Posterior vena cava (tissue), 2 donors: ENCODE measurements at places on chromosomes 13 and 19. TPM values are rescaled to one million over a fixed set of nuclear protein-coding genes. Genes with fewer than 3 reads are reported as not detected.
A peak's percentile ranks its signal among the peaks of the same experiment; 100 is the strongest.

- no peak for DNase-seq
Observed at GRCh38 chr19:8069096-8069973, 16.8 kb downstream of the CCL25 start.

GRCh38 chr19:7888145-7888825, at the start of gene LRRC8E:
TSS of gene LRRC8E (plus strand) at chr19:7888510. CDS start at chr19:7895604, 7,094 bp downstream.
- no peak for DNase-seq

- DNase-seq = no peak
Observed at GRCh38 chr13:29771247-29771646, 79.2 kb downstream of the UBL3 start.

GRCh38 chr19:14370169-14370939, 10.9 kb upstream of the ADGRE5 start:
- DNase-seq = no peak

GRCh38 chr19:38850976-38851621, 1.3 kb upstream of the HNRNPL start:
- peak; percentile 85 for DNase-seq

GRCh38 chr13:59623206-59623915, 540.4 kb downstream of the DIAPH3 start:
- DNase-seq = no peak

DNA sequence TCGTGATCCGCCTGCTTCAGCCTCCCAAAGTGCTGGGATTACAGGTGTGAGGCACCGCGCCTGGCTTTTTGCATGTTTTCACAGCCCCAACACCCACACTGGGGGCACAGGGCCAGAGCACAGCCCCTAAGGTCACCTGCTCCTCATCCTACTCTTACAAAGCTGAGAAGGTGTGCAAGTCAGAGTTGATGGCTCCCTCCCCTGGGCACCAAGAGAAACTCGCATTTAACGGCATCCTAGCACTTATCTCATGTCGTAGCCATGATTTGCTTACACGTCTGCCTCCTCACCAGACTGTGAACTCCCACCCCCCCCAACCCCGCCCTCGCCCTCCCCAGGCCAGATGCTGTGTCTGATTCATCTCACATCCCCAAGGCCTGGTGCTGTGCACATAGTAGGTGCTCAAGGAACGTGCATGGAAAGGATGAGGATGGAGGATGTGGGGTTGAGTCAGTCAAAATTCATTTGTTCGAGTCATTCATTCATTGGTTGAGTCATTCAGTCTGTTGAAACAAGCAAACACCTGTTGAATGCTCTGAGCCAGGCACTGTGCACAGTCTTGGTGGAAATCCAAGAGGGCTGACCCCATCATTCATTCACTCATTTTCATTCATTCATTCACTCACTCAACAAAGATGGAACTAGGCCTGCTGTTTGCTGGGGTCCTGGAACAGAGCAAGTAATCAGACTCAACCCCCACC, 11.3 kb downstream of the SHANK1 start:
- DNase-seq = no peak

DNA sequence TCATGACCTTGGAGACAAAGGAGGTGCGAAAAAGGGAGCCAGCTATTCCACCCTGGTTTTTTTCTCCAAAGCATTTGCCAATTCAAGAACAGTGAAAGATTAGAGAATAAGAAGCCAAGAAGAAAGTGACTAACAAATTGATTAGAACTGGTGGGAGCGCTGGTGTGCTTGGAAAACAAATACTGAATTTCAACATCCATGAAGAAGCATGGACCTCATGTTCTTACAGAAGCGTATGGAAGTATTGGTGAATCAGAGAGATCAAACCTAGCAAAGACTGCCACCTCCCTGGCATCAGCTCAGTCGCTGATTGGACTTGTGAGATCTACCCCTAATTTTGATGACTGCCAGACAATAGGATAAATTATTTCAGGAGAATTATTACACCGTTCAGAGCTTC, 195.3 kb downstream of the ITGBL1 start:
- DNase-seq = no peak

DNA sequence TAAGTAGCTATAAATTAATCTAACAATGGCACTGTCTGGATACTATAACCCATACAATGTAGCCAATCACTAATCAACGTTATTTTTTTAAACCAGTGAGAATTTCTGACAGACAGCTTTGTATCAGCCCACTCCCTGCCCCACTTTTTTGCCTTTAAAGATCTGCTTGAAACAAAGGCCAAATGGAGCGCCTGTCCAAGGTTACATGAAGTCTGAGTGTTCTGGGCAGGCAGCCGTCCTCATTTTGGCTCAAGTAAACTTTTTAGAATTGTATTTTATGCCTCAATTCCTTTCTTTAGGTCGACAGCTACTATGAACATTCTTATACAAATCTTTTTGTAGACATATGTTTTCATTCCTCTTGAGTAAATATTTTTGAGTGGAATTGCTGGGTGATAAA, 6.2 kb downstream of the IFT88 start:
- DNase-seq = no peak

GRCh38 chr13:76778853-76779252, 107.4 kb downstream of the KCTD12 start:
- no peak for DNase-seq

- no peak for DNase-seq
Observed at GRCh38 chr19:16133818-16134217, 9.7 kb upstream of the HSH2D start.

GRCh38 chr19:3142292-3142670, 6.4 kb downstream of the GNA15 start:
- DNase-seq = no peak

DNA sequence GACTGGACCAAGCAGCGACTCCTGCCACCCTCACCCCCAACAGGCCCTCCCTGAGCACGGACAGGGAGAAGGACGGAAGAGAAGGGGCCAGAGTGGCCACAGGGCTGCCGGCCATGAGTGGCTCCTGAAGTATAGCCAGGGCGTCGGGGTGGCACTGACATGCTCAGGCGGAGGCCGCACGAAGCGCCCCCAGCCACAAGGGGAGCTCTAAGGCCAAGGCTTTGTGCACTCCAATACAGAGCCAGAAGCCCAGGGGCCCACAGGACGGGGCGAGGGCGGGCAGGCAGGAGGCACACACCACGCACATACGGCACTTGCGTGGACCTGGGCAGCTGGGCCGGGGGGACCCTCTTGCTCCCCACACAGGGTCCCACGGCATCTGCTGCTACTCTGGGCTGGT, 52.0 kb downstream of the KLF2 start:
- peak; percentile 80 for DNase-seq

GRCh38 chr19:5141850-5142724, 173.2 kb downstream of the KDM4B start:
- DNase-seq = no peak

DNA sequence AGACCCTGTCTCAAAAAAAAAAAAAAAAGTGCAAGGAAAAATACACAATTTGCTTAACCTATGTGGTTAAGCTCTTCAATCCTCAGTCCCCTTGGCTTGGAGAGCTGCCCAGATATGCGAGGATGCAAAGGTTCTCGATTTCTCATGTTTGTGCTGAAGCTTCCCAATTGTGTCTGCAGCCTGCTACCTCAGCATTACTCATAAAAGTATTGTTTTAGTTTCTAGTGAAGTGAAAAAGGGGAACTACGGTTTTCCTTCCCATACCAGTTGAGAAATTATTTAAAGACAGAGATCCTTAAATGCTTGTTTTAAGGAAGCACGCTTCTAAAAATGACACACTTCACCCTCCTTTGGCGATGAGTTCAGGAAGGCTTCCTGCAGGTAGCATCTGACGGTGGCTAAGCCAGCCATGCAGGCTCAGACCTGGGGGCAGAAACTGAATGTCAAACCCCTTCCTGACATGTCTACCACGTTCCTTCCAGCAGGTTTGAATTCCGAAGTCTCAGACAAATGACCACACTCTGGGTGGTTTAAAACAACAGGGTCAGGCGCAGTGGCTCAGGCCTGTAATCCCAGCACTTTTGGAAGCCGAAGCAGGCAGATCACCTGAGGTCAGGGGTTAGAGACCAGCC, 47.9 kb downstream of the RUBCNL start:
- no peak for DNase-seq

GRCh38 chr13:36717966-36718545, 44.2 kb downstream of the SERTM1 start:
- no peak for DNase-seq

DNA sequence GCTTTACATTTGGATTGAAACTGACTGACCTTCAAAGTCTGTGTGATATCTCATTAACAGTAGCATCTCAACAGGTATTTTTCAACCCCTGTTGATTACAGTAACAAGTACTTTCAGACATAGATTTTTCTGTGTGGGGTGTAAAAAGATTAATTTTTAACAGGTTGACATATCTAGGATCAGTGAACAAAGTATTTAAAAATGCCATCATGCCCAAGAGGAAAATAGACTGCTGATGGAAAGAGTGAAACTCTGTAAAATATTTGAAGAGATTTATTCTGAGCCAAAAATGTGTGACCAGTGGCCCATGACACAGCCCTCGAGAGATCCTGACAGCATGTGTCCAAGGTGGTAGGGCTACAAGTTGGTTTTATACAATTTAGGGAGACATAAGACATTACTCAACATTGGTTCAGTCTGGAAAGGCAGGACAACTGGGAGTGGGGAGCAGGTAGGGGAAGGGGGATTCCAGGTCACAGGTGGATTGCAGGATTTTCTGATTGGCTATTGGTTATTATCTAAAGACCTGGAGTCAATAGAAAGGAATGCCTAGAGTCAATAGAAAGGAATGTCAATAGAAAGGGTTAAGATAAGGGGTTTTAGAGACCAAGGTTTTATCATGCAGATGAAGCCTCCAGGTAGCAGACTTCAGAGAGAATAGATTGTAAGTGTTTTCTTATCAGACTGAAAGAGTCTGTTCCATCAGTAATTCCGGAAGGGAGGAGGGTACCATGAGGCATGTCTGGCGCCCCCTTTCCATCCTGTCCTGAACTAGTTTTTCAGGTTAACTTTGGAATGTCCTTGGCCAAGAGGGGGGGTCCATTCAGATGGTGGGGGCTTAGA, 29.1 kb downstream of the TNFRSF19 start:
- DNase-seq = no peak

DNA sequence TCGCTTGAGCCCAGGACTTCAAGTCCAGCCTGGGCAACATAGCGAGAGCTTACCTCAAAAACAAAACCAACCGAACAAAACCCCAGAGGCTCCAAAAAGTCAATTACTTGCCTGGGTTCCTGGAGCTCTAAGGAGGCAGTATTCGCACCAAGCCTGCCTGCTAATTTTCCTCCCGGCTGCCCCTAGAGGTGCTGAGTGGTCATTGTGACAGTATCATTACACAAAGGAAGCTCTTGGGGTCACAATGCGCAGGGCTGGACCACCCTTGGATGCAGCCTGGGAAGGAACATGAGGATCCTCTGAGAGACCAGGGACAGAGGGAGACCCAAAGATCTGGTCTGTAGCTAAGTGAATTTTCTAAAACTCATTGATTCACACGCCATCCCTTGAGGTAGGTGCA, 8.5 kb upstream of the PEX11G start:
- no peak for DNase-seq

DNA sequence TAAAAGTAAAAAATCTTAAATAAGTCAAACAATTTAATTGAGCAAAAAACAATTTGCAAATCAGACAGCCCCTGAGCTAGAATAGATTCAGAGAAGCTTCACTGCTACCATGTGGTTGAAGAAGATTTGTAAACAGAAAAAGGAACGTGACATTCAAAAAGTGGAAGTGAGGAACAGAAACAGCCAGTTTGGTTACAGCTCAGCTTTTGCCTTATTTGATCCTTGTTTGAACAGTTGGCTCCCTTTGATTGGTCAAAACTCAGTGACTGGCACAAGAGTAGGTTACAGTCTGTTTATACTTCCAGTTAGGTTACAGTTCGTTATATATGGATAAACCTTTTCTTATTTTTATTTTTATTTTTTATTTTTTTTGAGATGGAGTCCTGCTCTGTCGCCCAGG, 5.8 kb downstream of the ZNF221 start:
- DNase-seq = no peak

DNA sequence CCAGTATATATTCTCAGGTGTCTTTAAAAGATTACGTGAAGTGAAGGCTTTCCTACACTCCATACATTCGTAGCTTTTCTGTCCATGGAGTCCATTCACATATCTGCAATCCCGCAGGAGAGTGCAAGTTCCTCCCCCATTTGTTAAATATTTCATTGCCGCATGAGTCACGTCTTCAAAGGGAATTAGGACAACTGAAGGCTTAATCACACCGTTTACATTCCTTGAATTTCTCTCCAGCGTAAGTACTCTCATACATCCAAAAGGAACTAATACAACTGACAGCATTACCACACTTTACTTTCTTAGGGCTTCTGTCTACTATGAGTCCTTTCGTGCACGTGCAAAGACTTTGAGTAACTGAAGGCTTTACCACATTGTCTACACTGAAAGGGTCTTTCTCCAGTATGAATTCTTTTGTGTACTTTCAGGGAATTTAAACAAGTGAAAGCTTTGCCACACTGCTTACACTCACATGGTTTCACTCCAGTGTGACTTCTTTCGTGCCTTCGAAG, 29.0 kb upstream of the ZNF564 start:
- no peak for DNase-seq

DNA sequence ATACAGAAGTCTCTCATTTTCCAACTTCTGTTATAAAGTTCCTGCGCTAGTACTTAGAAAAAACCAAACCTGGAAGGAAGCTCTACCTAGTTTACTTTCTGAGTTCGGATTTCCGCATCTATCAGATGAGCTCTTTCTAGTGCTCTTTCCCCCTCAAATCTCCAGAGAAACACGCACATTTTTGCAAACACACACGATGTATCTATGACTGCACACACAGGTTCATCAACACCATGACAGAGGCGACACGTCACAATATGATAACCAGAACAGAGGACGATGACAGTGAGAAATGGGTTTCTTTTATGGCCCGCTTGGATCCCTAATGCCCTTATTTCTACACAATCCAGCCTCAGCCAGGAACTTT, 629 bp upstream of the LRRC63 start:
- no peak for DNase-seq

DNA sequence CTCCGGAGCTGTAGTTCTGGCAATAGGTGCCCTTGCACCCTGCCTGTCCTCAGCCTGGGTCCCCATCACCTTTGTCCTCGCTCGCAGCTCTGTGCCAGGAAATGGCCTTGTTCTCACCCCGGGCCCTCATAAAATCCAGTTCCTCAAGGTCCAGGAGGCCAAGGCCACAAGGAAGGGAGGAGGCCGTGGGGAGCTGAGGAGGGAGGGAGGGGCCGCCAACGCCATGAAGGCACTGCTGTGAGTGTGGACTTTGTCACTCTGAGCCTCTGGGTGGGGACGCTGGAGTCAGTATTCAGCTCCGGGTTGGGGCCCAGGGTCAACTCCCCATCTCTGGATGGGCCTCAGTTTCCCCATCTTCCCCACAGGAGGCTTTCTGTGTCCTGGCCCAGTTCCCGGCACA, 9.2 kb upstream of the GNA11 start:
- peak; percentile 68 for DNase-seq

The PSG3 gene
- not detected for total RNA-seq

The CYP2S1 gene
- 1.4 TPM for total RNA-seq

The SOHLH2 gene
- not detected for total RNA-seq

The OR10H1 gene
- 0.05 TPM for total RNA-seq

The MISP3 gene
- total RNA-seq = 1.0 TPM

The SIGLEC8 gene
- total RNA-seq = 0.42 TPM
